ENCODE measurements at places on chromosomes 7 and 10.

DNA sequence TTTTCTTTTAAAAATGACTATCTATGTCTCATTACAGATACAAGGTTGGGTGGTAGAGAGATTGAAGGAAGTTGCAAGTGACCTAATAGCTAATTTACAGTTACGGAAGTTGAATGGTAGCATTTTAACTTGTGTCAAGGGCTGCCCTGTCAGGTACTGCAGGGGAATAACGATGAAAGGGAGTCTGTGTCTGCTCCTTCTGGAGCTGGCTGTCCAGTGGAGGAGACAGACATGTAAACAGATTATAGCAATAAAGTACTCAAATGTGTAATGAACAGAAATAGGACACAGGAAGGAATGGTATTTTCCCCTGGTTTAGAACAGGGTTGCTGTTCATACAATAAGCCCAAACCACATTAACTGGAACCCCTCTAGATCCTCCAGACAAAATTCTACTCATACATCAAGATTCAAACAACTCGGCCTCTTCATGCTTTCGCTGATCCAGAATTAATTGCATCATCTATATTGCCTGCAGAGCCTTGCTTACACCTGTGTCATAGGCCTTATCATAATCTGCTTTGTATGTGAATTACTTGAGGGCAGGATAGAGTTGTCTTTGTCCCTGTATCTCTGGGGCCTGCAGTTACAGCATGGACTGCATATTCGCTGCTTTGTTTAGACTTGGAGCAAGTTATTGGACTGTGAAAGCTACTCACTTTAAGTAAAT is 42.8 kb downstream of the AUTS2 start:
- DNase-seq = no peak

DNA sequence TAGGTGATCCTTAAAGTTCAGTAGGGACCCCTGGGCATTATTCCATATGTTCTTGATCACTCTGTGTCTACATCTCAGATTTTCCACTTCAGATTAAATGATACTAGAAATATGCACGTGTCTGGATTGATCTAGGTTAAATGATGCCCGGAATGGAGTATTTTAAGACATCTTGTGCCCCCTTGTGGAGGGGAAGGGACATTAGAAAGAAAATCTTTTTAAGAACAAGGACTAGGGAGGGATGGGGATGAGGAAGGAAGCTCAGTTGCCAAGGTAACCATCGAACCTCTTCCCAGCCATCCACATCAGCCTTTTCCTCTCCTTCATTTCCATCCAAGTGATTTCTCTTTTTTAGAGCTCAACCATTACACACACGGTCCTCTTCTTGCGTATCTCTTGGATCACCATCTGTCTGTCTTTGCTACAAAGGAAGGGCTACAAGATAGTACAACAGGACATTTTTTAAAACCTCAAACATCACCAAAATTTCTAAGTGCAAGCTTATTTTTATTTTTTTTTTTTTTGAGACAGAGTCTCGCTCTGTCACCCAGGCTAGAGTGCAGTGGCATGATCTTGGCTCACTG is 40.5 kb downstream of the PRSS2 start:
- no peak for DNase-seq

- peak; percentile 40 for DNase-seq
Observed at GRCh38 chr7:129468087-129468486, 33.9 kb downstream of the STRIP2 start.

GRCh38 chr10:131418681-131419080 is 107.2 kb upstream of the TCERG1L start:
- no peak for DNase-seq

- no peak for DNase-seq
Observed at GRCh38 chr10:25023278-25023677, 6.9 kb downstream of the THNSL1 start.

DNA sequence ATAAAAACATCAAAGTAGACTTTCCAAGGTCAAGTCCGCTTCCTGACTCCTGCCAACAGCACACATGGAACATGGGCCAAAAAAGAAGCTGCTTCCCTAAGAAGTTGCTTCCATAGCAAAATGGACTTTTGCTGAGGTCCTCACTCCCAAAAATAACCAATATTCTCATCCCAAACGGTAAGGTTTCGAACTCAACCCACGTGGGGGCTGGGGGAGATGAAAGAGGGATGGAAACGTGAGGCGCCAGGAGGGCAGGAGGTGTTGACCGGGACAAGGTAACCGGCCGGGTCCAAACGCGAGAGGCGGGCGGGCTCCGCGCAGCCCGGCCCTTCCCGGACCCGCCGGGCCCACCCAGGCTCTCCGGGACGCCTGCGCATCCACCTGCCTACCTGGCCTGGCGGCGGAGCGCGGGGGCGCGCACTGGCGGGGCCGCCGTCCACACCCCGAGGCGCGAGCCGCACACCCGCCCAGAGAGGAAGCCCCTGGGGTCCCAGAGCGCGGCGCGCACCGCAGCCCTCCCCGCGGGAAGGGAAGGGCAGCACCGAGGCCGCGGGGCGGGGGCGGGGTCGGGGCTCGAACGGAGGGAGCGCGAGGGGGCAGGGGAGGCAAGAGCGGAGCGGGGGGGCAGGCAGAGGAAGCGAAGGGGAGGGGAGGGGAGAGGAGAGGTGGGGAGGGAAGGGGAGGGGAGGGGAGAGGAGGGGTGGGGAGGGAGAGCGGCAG is 742 bp downstream of the LMBR1 start:
- DNase-seq = no peak

Data from non-pigmented ciliary epithelial cell (primary cell).